Panc1 (cell line): ENCODE measurements at places on chromosomes 13 and 19. TPM values are rescaled to one million over a fixed set of nuclear protein-coding genes. Genes with fewer than 3 reads are reported as not detected.
A peak's percentile ranks its signal among the peaks of the same experiment; 100 is the strongest.

GRCh38 chr19:35134601-35135242 is at the start of gene LGI4:
Gene LGI4 (minus strand): TSS chr19:35135059. CDS start chr19:35134680, 379 bp downstream.
- no peak within 1 kb of the TSS for H3K27ac ChIP-seq
- no peaks in the 10 kb centered on the region for H3K27me3 ChIP-seq
- no peak within 1 kb of the TSS for H3K4me3 ChIP-seq
- no peak for DNase-seq
- H3K36me3 ChIP-seq = no peaks in the 10 kb centered on the region
- H3K4me1 ChIP-seq = peaks cover 5% of the 10 kb centered on the region; the same call in 1 of the 2 replicates

DNA sequence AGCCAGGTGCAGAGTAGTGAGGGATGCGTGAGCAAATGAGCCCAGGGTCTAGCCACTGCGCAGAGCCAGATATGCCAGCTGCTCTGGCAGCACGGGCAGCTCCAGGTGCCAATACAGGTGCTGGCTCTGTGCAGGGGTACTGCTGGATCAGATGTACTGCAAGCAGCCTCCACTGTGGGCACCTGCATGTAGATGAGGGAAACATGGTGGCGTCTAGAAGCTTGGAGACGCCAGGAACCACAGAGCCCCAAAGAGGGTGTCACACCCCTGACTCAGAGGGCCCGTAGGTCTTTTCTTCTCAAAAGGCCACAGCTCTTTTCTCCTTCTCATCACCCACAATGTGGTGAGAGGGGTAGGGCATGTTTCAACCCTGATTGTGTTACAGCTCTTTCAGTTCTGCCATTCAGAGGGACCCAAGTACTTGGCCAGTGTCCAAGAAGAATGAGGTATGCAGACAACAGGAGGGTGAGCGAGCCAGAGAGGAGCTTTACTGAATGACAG is 244.4 kb upstream of the SLITRK1 start:
- H3K4me1 ChIP-seq = no peaks in the 10 kb centered on the region
- H3K27ac ChIP-seq = no peak overlapping the region
- H3K27me3 ChIP-seq = no peaks in the 10 kb centered on the region
- H3K4me3 ChIP-seq = no peak overlapping the region
- no peaks in the 10 kb centered on the region for H3K36me3 ChIP-seq

- no peaks in the 10 kb centered on the region for H3K4me1 ChIP-seq
- no peak for DNase-seq
- no peaks in the 10 kb centered on the region for H3K27me3 ChIP-seq
- H3K27ac ChIP-seq = no peak overlapping the region
- H3K36me3 ChIP-seq = no peaks in the 10 kb centered on the region
These were observed 414.2 kb downstream of the EFNB2 start for GRCh38 chr13:106121173-106121754.

DNA sequence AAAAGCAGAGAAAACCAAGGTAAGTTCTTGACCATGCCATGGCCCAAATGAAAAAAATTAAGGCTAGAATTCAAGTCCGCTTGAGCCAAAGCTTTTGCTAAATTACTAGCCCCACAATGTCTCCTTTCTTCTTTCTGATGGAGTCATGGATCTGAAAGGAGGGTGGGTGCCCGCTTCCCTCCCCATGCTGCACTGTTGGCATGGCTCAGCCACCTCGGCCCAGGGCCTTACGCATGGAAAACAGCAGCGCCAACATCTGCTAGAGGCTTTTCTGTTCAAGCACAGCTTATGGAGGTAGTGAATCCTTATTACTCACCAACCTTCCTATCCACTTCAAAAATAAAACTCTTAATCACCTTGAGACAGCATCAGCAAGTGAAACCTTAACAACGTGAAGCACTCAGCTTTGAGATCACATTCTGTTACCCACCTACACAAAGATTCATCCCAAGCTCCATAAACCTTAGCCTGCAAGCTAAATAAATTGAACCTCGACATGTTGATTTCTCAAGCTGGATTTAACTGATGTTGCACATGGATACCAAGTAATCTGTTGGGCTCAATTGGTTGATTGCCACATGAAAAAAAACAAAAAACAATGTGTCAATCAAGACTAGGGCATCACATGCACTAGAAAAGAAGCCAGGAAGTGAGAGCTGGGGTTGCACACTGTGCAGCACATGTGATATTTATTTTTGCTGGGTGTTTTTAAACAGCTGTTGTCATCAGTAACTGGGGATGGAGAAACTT is 43.4 kb downstream of the TPT1 start:
- H3K4me1 ChIP-seq = no peaks in the 10 kb centered on the region
- no peaks in the 10 kb centered on the region for H3K27me3 ChIP-seq
- DNase-seq = no peak
- H3K36me3 ChIP-seq = no peaks in the 10 kb centered on the region
- no peak overlapping the region for H3K4me3 ChIP-seq

DNA sequence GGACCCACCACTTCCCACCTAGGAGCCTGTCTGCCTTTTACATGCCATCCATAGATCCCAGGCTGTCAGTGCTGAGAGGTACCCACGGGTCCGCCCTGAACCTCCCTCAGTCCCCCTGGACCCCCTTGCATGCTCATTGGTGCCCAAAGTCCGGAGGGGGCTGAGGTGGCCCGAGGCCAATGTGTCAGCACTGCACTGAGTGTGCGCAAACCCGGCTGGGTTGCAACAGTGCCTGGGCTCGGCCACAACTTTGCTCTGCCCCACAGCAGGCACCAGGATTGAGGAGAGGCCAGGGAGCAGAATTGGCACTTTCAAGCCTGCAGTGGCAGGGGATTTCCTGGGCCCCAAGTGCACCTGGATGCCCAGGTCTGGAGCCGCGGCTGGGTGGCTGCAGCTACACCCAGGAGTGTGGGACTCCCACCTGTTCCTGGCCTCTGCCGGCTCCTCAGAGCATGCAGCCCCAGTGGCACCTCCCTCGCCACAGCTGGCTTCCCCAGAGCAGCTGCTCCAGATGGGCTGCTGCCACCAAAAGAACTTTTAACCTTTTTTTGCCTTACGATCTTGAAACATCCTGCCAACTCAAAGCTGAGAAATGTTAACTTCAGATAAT is 837.0 kb downstream of the SLITRK6 start:
- no peak for DNase-seq
- no peak overlapping the region for H3K27ac ChIP-seq
- no peak overlapping the region for H3K4me3 ChIP-seq
- no peaks in the 10 kb centered on the region for H3K36me3 ChIP-seq
- no peaks in the 10 kb centered on the region for H3K27me3 ChIP-seq

DNA sequence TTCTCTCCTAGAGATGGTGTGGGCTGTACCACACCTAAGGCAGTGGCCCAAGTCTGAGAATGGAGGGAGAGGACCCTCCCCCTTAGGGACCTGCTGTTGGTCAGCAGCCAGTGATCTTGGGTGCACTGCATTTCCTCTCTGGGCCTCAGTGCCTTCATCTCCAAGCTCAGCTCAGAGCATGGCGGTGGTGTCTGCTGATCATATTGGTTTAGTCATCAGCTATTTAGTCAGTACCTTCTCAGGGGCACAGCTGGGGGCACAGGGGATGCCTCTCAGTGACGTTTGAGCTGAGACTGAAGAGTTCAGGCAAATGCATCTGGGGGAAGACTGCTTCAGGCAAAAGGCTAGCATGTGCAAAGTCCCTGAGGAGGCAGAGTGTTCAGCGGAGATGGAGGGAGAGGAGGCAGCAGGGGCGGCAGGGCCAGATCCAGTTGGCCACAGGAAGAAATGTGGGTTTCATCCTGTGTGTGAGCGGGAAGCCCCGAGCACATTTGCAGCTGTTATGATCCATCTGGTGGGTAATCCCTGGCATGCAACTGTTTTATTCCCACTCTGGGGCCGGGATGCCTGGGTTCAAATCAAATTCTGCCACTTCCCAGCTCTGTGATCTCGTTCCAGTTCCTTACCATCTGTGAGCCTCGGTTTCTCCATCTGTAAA is 15.7 kb upstream of the PGLS start:
- no peak overlapping the region for H3K27ac ChIP-seq
- no peak for DNase-seq
- no peak overlapping the region for H3K4me3 ChIP-seq
- no peaks in the 10 kb centered on the region for H3K27me3 ChIP-seq

DNA sequence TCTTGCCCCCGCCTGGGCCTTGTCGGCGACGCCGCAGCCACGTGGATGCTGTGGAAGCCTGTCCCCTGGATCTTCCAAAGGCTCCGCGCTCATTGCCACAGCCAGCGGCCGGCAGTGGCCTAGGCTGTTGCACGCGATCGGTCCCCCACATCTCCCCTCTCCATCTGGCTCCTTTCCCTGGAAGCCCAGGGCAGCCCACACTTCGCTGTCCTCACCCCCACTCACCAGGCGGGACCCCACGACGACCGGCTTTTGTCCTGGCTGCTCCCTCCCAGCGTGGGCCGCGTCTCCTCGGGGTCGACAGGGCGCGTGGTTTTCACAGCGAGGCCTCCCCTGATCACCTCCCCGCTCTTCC is 605 bp upstream of the TEX30 start:
- no peak for DNase-seq
- H3K27ac ChIP-seq = peak overlapping the region; percentile 87
- no peaks in the 10 kb centered on the region; the same call in 1 of the 2 replicates for H3K36me3 ChIP-seq
- no peaks in the 10 kb centered on the region; the same call in 1 of the 2 replicates for H3K4me1 ChIP-seq
- H3K27me3 ChIP-seq = no peaks in the 10 kb centered on the region
- peak overlapping the region; percentile 76 for H3K4me3 ChIP-seq

- no peak for DNase-seq
- no peak overlapping the region for H3K4me3 ChIP-seq
- H3K27ac ChIP-seq = no peak overlapping the region
- no peaks in the 10 kb centered on the region for H3K36me3 ChIP-seq
- H3K4me1 ChIP-seq = no peaks in the 10 kb centered on the region
These were observed 60.3 kb downstream of the ZNF100 start for GRCh38 chr19:21707065-21707464.

- peak overlapping the region; percentile 81 for H3K4me3 ChIP-seq
- H3K36me3 ChIP-seq = no peaks in the 10 kb centered on the region; the same call in none of the 2 replicates
- no peak for DNase-seq
- peaks cover 33% of the 10 kb centered on the region for H3K4me1 ChIP-seq
- no peaks in the 10 kb centered on the region for H3K27me3 ChIP-seq
- peak overlapping the region; percentile 97 for H3K27ac ChIP-seq
These were observed 108.8 kb downstream of the KCNRG start for GRCh38 chr13:50123862-50124535.

DNA sequence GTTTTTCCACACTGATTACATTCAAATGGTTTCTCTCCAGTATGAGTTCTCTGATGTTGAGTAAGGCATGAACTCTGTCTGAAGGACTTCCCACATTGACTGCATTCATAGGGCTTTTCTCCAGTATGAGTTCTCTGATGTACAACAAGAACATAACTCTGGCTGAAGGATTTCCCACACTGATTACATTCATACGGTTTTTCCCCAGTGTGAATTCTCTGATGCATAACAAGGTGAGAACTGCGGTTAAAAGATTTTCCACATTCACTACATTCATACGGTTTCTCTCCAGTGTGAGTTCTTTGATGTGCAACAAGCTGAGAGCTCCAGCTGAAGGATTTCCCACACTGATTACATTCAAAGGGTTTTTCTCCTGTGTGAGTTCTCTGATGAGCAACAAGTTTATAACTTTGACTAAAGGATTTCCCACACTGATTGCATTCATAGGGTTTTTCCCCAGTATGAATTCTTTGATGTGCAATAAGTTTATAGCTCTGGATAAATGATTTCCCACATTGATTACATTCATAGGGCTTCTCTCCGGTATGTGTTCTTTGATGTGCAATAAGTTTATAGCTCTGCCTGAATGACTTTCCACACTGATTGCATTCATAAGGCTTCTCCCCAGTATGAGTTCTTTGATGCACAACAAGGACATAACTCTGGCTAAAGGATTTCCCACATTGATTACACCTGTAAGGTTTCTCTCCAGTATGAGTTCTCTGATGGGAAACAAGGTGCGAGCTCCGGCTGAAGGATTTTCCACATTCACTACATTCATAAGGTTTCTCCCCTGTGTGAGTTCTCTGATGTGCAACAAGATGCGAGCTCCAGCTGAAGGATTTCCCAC is 23.5 kb downstream of the ZNF180 start:
- H3K27me3 ChIP-seq = no peaks in the 10 kb centered on the region
- no peak overlapping the region for H3K4me3 ChIP-seq
- no peak for DNase-seq

- no peaks in the 10 kb centered on the region for H3K4me1 ChIP-seq
- no peak overlapping the region for H3K27ac ChIP-seq
- DNase-seq = no peak
- no peaks in the 10 kb centered on the region for H3K27me3 ChIP-seq
These were observed 19.4 kb downstream of the GPC5 start for GRCh38 chr13:91417660-91418325.

GRCh38 chr19:52190487-52191293 is 838 bp downstream of the PPP2R1A start:
- DNase-seq = no peak
- no peaks in the 10 kb centered on the region; the same call in none of the 2 replicates for H3K36me3 ChIP-seq
- H3K27ac ChIP-seq = peak overlapping the region; percentile 94
- no peaks in the 10 kb centered on the region for H3K27me3 ChIP-seq

GRCh38 chr13:43805071-43805468 is 18.3 kb upstream of the ENOX1 start:
- DNase-seq = peak; percentile 50
- no peaks in the 10 kb centered on the region for H3K36me3 ChIP-seq
- H3K4me1 ChIP-seq = no peaks in the 10 kb centered on the region
- no peaks in the 10 kb centered on the region for H3K27me3 ChIP-seq
- H3K4me3 ChIP-seq = no peak overlapping the region
- H3K27ac ChIP-seq = no peak overlapping the region

- no peaks in the 10 kb centered on the region for H3K27me3 ChIP-seq
- H3K27ac ChIP-seq = no peak overlapping the region
- no peak overlapping the region for H3K4me3 ChIP-seq
- no peaks in the 10 kb centered on the region; the same call in 1 of the 2 replicates for H3K4me1 ChIP-seq
These were observed 4.2 kb downstream of the DHX34 start for GRCh38 chr19:47353307-47353712.

GRCh38 chr13:47407808-47408207 is 511.0 kb upstream of the HTR2A start:
- no peaks in the 10 kb centered on the region for H3K36me3 ChIP-seq
- no peak for DNase-seq
- H3K4me1 ChIP-seq = no peaks in the 10 kb centered on the region
- no peak overlapping the region for H3K27ac ChIP-seq
- H3K27me3 ChIP-seq = no peaks in the 10 kb centered on the region
- H3K4me3 ChIP-seq = no peak overlapping the region

The ZNF524 gene
- 26.4 TPM for total RNA-seq

The ERICH6B gene
- not detected for total RNA-seq

The GPALPP1 gene
- 13.5 TPM for total RNA-seq

The MCF2L gene
- total RNA-seq = 0.57 TPM

The ZNF585A gene
- total RNA-seq = 23.4 TPM

The CAPN12 gene
- 58.5 TPM for total RNA-seq

The C13orf42 gene
- not detected for total RNA-seq

The ALOX5AP gene
- total RNA-seq = 2.1 TPM

The ZIK1 gene
- not detected for total RNA-seq

The CYP4F12 gene
- 1.7 TPM for total RNA-seq

The NKPD1 gene
- 0.05 TPM for total RNA-seq

The USE1 gene
- 26.2 TPM for total RNA-seq

The ADPRHL1 gene
- 4.8 TPM for total RNA-seq
